Fibroblast of skin of scalp (primary cell): ENCODE measurements at places on chromosomes 12 and 14.

DNA sequence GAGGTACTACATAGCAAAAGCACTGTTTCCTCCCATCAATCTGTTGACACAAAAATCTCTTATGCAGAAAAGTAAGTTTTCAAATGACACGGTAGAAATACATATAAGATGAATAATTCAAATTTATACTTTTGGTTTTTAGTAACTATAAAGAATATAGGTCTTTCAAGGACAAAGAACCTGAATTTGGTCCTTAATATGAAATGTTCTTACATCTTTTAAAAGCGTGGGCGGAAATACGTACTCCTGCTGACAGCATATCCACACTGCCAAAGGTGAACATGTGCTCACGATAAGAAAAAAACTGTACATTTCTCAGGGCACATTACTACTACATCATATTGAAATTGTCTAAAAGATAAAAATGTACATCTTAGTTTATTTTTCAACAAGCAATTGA, 127.6 kb downstream of the FOXN3 start:
- no peak for DNase-seq

DNA sequence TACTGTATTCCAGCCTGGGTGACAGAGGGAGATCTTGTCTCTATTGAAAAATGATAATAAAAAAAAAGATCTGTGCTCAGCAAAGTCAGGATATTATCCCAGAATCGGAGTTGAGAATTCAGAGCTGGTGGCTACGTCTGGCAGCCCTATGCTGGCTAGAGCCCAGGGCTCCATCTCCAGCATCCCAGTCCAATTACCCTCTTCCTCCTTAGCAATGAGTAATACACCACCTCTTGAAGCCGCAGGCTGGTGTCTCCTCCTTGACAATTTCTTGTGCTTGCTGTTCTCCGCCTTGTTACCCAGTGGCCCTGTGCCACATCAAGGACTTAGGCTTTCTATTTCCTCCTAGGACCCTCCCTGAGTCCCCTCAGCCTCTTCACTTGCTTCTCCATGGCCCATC, 38.4 kb upstream of the DDX11 start:
- no peak for DNase-seq

DNA sequence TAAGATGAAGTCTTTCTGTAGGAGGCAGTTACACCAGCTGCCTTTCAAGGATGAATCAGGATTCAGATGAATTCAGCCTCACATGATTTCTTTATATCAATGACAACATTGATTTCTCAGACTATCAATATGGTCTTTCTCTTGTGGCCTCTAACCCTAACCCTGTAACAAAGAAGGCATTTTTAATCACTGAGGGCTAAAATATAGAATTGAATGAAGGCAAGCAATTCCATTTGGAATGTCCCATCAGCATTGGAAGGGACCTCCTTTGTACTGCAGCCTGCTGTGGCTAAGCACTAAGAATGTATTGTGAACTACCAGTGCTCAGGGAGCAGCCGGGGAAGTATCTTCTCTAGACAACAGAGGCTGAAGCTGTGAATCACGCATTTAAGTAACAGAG, 90.6 kb upstream of the FRMD6 start:
- no peak for DNase-seq

GRCh38 chr12:113103756-113104450, 31.7 kb downstream of the RASAL1 start:
- no peak for DNase-seq

DNA sequence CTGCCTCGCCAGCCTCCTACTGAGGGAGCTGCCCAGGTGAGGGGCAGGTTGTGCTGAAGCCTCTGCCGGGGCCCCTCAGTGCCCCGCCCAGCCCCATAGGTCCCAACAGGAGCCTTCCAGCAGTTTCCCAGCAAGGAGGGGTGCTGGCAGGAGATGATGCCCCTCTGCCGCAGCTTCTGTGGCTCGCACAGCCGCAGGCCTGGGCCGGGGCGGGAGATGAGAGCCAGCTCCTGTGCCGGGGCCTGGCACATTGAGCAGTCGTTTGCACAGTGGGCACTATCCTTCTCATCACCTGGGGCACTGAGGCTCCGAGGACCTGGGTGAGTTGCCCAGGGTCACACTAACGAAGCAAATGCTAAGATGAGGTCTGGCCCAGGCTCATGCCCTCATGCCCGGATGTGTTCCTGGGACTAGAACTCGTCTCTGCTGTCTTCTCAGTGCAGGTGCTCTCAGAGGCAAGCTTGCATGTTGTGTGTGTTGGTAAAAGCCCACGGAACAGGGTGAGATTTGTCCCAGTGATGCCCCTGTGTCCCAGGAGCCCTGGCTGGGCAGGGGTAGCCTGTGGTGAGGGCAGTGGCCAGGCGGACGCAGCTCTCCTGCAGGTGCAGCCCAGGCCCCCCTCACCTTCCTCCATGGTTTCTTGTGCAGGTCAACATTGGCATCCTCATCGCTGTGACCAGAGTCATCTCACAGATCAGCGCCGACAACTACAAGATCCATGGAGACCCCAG, 177.5 kb downstream of the ADGRD1 start:
- no peak for DNase-seq

- no peak for DNase-seq
Observed at GRCh38 chr12:54356228-54356627, 8.1 kb downstream of the GPR84 start.

- peak; percentile 96 for DNase-seq
Observed at GRCh38 chr12:47812797-47813510, 6.7 kb downstream of the HDAC7 start.

DNA sequence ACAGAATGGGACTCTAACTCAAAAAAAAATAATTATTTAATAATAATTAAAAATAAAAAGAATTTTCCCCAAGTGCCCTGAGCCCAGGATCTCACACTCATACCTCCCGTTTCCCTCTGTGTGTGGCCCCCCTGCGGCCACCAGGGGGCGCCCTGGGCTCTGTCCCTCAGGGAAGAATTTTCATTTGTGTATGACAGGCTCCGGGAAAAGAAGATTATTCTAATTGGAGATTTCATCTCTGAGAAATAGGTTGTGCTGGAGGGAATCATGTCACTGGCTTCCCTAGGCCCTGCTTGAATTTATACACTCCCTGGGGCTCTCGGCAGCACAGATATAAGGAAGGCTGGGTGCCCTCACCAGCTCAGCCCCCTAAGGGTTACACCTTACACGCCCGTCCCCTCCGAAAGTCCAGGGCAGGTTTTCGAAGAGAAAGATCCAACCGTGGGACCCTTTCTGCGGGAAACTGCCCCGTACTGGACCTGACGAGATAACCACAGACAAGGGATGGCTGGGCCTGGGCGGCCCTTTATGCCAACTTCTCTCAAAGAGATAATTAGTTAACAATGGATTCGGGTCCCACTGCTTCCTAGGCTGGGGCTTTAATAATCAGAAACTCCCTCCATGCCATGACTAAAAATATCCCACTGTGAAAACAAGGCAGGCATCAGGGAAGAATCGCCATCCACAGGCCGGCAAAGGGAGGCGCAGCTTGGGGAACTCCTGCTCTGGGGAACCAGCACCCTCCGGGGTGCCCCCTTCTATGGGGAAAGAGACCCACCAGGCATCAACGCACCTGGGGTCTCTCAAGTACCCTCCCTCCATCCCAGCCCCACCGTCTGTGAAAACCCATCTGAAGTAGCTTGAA, 80.7 kb downstream of the KDM2B start:
- peak; percentile 66 for DNase-seq

GRCh38 chr14:63986789-63987533, 134.2 kb downstream of the SYNE2 start:
- peak; percentile 81 for DNase-seq

- no peak for DNase-seq
Observed at GRCh38 chr14:46653031-46653755, 1.6 kb upstream of the RPL10L start.

DNA sequence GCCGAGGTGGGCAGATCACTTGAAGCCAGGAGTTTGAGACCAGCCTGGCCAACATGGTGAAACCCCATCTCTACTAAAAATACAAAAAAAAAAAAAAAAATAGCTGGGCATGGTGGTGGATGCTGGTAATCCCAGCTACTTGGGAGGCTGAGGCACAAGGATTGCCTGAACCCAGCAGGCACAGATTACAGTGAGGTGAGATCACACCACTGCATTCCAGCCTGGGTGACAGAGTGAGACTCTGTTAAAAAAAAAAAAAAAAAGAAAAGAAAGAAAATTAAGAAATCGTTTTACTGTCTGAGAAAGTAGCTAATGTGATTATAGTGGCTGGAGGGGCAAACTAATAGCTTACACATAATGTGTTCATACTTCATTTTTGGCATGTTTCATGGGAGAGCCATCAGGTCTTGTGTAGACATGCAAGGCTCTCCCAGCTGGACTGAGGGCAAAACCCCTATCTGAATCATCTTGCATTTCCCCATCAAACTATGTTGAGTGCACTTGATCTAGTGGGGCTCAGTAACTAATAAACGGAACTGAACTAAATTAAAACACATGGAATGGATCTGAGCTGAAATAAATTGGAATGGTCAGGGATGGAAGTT, 16.2 kb downstream of the KIF21A start:
- DNase-seq, result no peak
